Foreskin melanocyte (primary cell): ENCODE measurements at places on chromosomes 12 and 14.

GRCh38 chr14:38777401-38777800, 325.6 kb downstream of the SEC23A start:
- no peak for DNase-seq

DNA sequence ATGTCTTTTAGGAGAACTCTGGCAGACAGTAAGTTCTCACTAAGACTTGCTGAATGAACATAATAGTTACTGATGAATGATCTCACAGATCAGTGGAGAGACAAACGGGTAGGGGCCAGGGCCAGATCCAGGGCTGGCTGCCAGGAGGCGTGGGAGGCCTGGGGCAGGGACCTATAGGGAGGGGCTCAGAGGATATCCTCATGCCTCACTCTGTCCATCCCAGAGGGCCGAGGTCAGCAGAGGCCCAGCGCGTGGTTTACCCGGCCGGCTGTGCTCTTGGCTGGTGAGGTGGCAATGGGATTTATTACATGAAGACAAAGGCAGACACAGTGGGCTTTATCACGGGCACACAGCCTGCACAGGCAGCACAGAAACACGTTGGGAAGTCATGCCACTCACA, 85.4 kb downstream of the CHGA start:
- DNase-seq: peak; percentile 96

- DNase-seq: peak; percentile 28
These were observed 59.4 kb downstream of the TSPAN11 start for GRCh38 chr12:30985814-30986452.

DNA sequence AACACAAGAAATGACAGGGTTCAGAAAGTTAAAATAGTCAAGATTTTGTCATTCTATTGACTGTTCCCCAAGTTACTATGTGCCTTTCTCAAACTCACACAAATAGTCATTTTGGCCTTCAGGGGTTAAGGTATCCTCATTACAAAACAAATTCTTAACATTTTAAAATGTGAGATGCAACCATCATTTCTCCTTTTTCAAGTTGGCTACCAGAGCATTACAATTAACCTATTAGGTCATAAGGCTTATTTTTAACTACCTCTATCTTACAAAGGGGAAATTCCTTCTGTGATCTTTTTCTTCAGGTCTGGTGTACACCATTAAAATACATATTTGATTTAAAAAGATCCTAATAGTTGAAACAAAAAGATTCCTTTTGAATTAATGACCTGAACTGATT, 61.2 kb downstream of the SLC38A1 start:
- no peak for DNase-seq

- DNase-seq: no peak
These were observed 211.5 kb downstream of the PHLDA1 start for GRCh38 chr12:75820071-75820470.

- no peak for DNase-seq
These were observed 599.5 kb downstream of the FLRT2 start for GRCh38 chr14:86129426-86129825.

DNA sequence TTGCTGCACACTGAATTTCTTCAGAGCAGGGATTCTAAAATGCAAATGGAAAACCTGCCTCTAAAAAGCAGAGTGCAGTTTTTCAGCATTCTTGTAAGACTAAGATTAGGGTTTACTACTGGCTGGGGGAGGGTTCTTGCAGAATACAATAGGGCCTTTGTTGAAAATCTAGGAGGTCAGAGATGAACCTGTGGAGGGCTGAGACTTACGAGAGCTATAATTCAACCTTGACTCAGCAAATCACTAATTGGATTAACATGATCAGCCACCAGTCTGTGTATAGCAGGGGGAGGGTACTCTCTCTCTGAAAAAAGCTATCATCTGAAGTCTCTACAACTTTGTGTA, 92.6 kb upstream of the HIF1A start:
- no peak for DNase-seq

GRCh38 chr12:114448618-114448933, 42.6 kb upstream of the TBX5 start:
- no peak for DNase-seq

DNA sequence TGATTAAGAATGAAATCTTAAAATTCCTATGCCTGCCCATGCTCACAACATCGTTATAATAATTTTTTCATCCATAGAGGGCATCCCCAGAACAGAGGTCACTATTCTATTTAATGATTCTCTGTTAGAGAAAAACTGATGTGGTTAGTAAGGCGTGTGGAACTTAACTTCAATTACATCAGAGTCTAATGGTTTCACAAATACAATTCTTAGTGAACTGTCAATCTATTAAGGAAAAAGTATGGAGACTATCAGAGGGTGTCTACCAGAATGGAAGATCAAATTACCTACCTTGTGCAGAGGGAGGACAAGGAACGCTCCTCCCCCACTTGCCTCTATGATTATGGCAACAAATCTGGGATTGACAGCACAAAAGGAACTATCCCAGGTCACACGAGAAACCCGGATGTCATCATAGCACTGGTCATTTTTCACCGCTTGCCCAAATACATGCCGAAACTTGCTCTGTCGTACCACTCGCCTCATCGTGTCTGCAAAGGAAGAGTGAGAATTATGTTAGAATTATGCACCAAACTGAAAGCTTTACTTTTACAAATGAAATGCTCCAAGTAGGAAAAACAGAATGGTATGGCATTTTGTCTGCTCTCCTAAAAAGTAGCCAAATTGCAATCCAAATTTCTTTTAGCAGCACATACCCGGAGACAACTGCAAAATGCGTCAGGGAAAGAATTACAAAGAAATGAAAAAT, 30.3 kb downstream of the CORO1C start:
- DNase-seq: no peak

DNA sequence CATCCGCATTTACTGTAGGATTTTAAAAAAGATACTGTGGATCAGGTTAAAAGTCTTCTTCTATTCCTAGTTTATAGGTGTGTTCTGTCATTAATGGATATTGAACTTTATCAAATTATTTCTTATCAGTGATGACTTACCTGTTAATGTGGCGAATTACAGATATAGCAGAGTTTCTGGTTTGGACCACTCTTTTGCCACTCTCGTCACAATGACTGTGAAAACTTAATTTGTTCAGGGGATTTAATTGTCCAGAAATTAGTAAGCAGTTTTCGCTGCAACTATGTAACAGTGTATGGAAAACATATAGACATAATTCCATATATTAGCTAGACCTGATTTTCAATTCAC, 14.9 kb downstream of the COCH start:
- no peak for DNase-seq

GRCh38 chr12:120856980-120857379, 47.2 kb downstream of the SPPL3 start:
- no peak for DNase-seq

DNA sequence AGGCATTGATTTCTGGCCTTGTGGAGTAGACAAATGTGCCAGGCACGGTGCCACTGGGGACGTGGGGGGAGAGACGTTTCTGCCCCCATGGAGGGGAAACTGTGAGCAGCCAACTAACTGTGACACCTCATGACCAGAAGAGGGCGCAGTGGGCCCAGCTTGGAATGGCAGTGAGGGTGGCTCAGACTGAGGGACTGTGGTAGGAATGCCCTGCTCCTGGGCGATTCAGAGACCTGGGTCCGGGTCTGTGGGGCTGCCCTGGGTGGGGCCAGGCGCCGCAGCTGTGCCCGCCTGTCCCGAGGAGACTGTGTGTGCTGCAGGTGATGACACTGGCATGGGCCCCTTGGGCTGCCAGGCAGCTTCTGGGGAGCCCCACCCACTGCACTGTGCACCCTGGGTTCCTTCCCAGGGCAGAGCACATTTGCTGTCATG, 60.6 kb downstream of the SLC25A47 start:
- peak; percentile 26 for DNase-seq

GRCh38 chr14:20696764-20697163, 8.2 kb downstream of the ANG start:
- no peak for DNase-seq

DNA sequence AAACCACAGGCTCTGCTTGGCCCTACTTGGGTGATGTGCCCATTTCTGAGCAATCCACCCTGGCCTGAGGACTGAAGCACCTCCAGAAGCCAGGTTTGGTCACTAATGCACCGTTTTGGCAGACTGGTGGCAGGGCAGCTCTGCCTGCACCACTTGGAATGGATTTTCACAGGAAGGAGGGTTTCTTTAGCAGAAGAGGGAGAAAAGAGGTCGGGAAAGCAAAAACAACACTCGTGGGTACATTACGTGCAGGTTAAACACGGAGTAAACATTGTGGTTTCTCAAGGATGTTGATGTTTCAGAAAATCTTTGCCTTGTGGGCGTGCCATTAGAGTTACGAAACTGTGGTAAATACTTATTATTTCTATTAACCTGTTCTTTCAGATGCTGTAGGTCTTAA, 70.8 kb downstream of the KCNA5 start:
- no peak for DNase-seq

- DNase-seq: no peak
These were observed 32.7 kb downstream of the DAD1 start for GRCh38 chr14:22556021-22556989.

DNA sequence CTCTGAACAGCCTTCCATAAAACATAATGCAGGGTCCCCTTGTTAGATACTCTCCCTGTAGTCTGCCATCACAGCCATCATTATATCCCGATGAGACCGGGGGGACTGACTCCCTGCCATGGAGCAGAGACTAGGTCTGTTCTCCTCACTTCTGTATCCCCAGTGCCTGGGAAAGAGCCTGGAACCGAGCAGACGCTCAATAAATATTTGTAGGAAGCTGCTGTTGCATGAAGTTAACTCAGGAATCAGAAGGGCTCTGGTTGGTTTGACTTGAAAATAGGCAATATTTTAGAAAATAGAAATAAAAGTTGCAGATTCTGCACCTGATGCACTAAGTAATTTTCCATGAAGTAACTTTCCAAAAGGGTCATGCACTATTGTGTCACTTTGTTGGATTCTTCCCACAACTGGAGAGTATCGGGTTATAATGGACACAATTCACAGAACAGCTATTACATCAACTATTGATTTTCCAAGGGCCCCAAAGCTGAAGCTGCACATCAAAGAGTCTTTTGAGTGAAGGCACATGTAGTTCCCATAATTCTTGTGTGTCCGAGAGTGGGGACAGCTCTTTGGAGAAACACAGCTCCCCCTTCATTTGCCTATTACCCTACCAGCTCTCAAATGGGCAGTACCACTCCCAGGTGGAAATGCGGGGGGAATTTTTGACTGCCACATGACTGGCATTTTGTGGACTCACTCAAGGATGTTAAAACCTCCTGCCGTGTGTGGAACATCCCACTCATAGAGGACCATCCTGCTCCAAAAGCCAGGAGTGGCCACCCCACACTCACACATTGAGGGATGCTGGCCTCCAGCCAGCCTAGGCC, 18.8 kb downstream of the CLMN start:
- DNase-seq: no peak

DNA sequence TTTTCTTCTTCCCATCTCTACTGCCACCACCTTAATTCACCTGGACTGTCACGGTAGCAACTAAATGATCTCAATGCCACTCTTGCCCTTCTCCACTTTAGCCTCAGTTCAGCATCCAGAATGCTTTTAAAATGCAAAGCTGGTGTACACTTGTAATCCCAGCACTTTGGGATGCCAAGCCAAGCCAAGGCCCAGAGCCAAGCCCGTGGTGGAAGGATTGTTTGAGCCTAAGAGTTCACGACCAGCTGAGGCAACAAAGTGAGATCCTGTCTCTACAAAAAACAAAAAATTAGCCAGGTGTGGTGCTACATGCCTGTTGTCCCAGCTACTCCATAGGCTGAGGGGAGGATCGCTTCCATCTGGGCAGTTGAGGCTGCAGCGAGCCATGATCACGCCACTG, 5.9 kb downstream of the CIPC start:
- no peak for DNase-seq

DNA sequence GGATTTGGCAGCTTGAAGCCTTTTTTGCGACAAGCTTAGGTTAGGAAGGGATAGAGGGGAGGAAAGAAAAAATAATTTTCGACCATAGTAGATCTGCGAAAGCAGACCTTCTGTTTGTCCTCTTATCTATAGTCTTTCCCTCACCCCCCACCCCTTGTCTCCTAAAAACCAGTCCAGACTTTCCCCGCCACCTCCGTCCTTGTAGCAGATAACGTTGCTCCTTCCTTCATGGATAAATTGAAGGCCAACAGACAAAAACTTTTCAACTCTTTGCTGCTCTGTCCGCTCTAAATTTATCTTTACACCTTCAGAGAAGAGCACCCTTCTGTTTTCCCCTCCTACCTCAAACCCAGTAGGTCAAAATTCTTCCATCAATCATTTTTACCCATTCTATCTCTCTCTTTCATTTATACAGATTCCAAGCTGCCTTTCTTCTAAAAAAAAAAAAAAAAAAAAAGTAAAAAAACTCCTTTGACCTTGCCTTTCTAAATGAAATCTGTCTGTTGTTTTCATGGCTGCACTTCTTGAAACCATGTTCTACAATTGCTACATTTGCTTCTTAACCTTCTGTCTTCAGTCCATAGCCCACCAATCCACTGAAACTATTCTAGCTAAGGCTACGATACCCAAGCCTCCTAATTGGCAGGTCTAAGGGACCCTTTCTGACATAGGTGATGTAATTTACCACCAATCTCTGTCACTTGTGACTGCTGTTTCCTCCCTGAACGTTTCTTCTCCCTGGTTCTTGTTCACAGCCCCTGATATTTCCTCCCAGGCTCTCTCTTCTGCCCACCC, 11.1 kb upstream of the NEMF start:
- no peak for DNase-seq

- no peak for DNase-seq
These were observed 482.8 kb upstream of the TBX3 start for GRCh38 chr12:115166698-115167315.

DNA sequence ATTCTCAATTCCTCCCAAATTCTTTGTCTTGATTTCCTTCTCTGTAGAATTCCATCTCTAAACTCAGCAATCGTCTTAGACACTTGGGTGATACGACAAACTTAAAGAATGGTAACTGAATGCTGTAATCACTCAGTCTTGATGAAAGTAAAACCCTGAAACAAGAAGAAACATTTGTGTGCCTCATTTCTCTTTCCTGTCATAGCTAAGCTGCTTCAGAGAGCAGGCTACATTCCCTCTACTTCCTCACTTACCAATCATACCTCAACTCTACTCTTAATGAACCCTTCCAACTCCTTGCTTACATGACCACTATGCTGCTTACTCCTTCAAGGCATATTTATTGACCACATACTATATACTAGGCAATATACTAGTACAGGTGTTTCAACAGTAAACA, 8.3 kb downstream of the MAP4K5 start:
- no peak for DNase-seq

DNA sequence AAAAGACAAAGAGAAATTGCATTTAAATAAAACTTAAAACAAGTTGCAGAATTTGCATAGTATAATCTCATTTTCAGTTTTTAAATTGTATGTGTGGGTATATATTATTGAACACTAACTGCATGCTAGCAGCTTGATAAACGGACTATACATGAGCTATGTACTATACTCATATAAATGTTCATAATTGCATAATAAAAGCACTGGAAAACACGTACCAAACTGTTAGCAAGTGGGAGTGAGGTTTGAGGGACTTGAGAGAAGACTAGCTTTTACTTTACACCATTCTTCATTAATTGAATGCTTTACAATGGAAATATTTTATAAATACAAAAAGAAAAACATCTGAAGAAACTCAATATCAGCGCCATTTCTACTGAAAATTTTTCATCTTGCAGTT, 32.2 kb upstream of the MDM1 start:
- DNase-seq: no peak
